ENCODE measurements at places on chromosomes 1 and 21. TPM values are rescaled to one million over a fixed set of nuclear protein-coding genes. Genes with fewer than 3 reads are reported as not detected.

DNA sequence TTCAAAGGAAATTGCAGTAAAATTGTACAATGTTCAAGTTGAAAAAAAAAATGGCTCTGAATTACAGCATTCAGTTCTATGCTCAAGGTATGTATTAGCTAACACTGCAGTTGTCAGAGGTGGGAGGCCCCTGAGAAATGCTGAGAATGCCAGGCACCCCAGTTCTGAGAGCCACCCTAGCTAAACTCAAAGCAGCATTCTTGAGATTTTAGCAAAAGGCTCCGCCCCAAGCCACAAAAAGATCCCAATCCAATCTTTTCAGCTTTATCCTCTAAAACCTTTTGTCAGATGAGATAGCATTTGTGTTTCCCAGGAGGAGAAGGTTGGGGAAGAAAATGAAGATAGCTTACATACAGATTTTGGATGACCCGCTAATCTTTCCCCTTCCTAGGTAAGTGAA is 68.8 kb downstream of the SMYD2 start:
- DNase-seq: no peak

GRCh38 chr1:78651241-78651640 is 1.6 kb downstream of the IFI44 start:
- DNase-seq: no peak

DNA sequence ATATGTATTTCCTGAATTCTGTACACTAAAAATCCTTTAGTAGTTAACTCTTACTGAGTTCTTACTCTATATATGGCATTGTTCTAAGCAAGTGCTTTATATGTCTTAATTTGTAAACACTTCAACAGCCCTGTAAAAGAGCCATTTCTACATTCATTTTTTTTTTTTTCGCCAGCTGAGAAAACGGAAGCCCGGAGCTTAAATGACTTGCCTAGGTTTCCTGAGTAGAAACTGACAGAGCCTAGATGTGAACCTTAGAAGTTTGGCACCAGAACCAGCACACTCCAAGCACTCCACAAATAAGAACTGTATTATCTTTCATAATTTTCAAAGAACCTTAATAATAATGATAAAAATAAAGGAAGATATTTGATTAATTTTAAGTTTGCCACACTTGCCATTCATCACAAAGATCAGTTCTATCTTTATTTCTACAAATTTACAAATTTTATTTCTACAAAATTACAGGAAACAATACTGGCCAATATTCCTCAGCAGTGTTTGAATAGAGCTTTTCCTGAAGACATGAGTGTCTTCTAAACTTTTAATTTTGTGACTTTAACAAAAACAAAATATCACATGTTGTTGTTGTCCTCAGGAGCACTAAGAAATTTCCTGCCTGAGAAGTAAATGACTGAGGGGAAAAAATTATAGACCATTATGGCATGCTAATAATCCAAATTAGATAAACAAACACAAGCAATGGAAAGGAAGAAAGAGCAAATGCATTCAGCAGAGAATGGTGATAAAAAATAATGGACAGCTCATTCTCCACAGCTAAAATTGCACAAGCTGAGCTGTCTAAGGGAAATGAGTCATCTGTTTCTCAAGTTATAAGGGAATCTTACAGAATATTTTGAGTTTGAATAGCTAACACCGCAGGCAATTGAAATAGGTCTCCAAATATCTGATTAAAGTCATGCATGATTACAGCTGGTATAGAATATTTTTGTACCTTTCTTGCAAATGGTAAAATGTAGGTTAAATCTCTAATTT is 71.2 kb downstream of the DPYD start:
- DNase-seq: peak; percentile 90

DDX59 gene
- 12.9 TPM for total RNA-seq

All from bronchial epithelial cell (primary cell).